NCI-H748 treated with DMSO at 0.1 percent for 48 hours (cell line): ENCODE measurements at places on chromosomes 1 and 21.

GRCh38 chr1:201459052-201459451, 9.9 kb downstream of the PHLDA3 start:
- DNase-seq, result no peak

GRCh38 chr21:28540514-28540913, 452.2 kb downstream of the LTN1 start:
- DNase-seq, result no peak

GRCh38 chr1:85339089-85339488, 62.7 kb upstream of the BCL10 start:
- no peak for DNase-seq

- no peak for DNase-seq
Observed at GRCh38 chr1:41340655-41341364, 20.4 kb upstream of the FOXO6 start.

GRCh38 chr1:186896211-186896610, 67.5 kb downstream of the PLA2G4A start:
- no peak for DNase-seq

DNA sequence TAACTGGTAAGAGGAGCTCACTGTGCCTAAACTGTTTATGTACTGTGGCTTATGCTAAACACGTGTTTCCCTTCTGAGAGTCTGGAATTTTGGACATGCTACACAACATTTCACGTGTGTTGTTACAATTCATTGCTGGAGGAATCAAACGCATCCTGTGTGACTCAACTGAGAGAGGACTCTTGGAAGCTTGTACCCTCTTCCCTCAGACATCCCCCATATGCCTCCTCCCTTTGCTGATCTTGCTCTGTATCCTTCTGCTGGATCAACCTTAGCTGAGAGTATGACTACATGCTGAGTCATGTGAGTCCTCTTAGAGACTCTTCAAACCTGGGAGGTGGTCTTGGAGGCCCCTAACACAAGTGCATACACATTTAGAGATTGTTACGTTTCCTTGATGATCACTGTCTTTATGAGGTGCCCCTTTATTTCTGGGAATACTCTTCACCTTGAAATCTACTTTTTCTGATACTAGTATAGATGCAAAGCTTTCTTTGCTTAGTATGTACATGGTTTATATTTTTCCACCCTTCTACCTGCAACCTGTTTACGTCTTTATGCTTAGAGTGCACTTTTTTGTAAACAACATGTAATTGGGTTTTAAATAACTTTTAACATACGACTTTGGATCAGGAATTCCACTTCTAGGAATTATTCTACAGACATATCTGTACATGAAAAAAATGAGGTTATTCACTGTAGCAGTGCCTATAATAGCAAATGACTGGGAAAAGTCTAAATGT, 8.7 kb downstream of the NPHP4 start:
- no peak for DNase-seq

DNA sequence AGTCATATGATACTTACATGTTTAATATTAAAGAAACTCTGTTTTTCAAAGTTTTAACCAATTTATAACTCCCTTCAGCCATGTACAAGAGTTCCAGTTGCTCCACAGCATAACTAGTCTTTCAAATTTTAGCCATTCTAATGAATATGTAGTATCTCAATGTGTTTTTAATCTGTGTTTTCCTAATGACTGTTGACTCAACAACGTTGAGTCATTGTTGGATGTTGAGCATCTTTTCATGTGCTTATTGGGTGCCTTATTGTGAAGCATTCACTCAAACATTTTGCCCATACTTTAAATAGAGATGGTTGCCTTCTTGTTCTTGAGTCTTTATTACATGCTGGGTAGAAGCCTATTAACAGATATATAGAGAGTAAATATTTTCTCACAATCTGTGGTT, 240.2 kb upstream of the LYPLAL1 start:
- no peak for DNase-seq

GRCh38 chr1:241598249-241598648, 41.9 kb downstream of the CHML start:
- no peak for DNase-seq

GRCh38 chr1:229870381-229870780, 196.7 kb upstream of the GALNT2 start:
- no peak for DNase-seq

GRCh38 chr1:38476111-38476849, 383.3 kb downstream of the RRAGC start:
- DNase-seq, result no peak

DNA sequence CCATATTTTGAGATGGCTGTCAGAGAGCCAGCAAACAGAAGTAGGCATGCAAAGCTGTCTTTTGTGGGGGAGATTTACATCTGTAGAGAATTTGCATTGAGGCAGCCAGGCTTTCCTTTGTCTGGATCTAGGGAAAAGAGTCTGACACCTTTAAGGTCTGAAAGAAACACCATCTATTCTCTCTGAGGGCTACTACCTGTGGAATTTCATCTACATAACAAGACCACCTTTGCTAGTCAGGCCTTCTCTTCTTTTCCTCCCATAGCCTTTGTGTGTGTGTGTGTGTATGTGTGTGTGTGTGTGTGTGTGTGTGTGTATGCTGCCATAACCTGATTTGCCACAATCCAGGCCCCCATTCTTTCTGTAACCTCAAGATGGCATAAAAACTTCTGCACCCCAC, 28.4 kb upstream of the DMRTB1 start:
- no peak for DNase-seq

DNA sequence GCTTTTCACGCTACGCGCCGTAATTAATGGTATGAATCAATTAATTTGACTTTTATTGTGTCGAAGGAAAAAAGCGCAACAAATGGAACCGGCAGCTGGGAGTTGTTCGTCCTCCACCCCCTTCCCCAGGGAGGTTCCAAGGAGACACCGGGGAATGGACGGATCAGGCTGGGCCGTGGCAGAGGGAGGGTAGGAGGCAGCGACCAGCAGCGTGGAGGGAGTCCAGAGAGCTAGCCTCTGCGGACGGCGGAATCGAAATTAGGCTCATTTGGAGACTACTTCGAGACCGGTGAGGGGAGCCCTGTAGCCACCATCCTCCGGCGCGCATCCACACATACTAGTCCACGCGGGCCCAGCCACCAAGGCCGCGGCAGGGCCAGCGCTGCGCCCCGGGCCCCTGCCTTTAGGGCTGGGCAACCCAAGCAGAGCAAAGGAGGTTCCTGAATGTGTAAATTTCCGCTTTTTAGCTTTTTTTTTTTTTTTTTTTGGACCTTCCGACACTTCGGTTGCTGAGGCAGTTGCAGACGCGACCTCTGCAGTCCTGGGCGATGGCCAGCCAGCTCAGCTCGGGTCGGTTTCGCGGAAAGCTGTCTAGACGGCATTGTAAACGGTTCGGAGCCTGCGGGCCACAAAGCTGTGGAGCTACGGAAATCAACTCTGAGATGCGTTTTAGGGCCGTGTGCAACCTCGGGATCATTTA, 2.2 kb upstream of the FOXD3 start:
- no peak for DNase-seq

- no peak for DNase-seq
Observed at GRCh38 chr1:172468296-172468695, 24.4 kb upstream of the PIGC start.

DNA sequence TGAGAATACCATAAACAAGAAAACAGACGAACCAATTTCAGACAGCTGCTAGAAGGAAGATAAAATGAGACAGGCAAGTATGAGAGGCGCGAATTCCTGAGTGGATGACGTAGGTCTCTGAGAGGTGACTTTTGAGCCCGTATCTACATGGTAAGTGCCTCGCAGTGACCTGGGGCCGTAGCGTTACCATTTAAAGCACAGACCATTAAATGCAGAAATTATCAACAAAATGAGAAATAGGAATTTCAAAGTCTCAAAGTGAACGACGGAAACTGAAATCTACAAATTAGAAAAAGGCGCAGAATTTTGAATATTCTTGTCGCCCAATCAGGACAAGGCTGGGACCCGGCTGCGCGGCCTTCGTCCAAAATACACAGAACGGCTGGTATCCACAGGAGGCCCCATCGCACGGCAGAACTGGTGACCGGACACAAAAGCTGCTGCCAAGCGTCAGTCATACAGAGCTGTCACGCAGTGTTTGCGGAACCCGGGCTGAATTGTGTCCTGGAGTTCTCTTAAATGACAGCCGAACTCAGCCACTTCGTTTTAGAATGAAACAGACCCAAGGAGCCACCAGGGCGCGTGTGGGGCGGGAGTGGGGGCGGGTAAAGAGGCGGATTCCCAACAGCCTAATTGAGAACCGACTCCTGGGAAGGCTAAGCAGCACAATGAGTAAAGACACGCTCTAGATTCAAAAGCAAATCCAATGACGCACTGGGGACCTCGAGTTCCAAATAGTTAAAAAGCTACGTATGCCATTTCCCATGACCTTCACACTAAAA, 13.8 kb upstream of the BOLA1 start:
- peak; percentile 71 for DNase-seq

GRCh38 chr1:11735854-11736745, at the start of gene AGTRAP:
Gene AGTRAP, plus strand, starts transcription at chr1:11736136. Its CDS starts 73 bp downstream, at chr1:11736209.
- DNase-seq, result peak; percentile 66

- DNase-seq, result no peak
Observed at GRCh38 chr1:27403065-27403726, 10.8 kb downstream of the GPR3 start.

DNA sequence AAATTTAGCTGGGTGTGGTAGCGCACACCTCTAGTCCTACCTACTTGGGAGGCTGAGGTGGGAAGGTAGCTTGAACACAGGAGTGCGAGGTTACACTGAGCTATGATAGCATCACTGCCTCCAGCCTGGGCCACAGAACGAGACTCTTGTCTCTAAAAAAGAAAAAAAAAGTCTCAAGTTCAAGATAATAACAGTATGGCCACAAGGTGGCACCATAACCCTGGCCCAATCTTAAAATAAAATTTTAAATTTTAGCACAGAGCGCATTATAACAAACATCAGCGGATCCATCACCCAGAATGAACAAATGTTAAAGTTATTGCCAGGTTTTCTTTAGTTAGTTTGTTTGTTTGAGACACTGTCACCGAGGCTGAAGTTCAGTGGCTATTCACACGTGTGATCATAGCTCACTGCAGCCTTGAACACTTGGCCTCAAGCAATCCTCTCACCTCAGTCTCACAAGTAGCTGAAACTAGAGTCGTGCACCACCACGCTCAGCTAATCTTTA, 2.9 kb upstream of the HTR6 start:
- DNase-seq, result peak; percentile 8

GRCh38 chr1:112702420-112703261, 4.3 kb downstream of the RHOC start:
- no peak for DNase-seq

DNA sequence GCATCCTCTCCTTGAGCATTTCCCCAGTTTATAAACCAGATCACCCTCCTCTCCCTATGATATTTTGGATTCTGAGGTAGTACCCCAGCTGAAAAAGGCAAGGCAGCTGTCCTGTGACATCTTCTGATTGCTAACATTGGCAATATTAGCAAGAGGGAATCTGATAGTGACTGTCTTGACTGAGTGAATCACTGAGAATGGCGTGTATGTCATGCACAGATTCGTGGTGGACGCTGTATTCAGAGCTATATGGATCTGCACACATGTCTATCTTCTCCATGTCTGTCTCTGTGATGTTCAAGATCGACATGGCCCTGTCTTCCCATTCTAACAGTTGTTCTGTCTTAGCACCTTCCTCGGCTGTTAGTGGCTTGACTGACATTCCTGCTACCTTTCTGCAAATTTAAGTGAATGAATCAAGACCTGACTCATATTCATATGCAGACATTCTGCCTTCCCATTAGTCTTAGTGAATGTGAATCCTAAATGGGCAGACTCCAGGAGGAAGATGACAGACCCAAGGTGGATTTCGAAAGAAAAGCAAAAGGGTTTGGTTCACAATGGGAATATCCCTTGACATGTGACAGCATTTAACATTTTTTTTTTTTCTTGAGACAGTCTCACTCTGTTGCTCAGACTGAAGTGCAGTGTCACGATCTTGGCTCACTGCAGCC, 97.7 kb downstream of the PGBD5 start:
- DNase-seq, result no peak

GRCh38 chr1:116268211-116268610, 104.8 kb upstream of the ATP1A1 start:
- DNase-seq, result peak; percentile 4

- no peak for DNase-seq
Observed at GRCh38 chr1:216884614-216885229, 161.5 kb upstream of the ESRRG start.

GRCh38 chr21:26842300-26842699, 2.9 kb downstream of the ADAMTS1 start:
- DNase-seq, result no peak

- DNase-seq, result no peak
Observed at GRCh38 chr1:227943381-227944089, 4.2 kb downstream of the WNT9A start.

DNA sequence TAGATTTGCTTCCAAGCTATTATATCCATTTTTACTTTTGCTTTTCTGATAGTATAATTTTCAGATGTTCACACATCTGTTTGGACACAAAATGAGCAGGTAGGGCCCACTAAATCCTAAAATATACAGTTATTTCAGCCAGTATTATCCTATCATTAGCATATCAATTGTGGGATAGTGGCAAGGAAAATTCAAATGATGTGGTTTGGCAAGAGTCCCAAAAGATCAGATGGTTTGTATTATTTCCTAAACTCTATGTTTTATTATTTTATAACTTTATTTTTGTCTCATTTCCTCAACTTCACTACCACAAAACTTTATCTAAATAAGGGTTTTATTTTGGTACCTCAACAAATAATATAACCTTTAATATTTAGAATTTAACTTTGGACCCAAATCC, 1659.6 kb downstream of the NCAM2 start:
- no peak for DNase-seq

GRCh38 chr1:98516306-98516705, 145.2 kb upstream of the SNX7 start:
- DNase-seq, result no peak

GRCh38 chr1:167955915-167956314, 19.0 kb upstream of the MPC2 start:
- DNase-seq, result no peak

DNA sequence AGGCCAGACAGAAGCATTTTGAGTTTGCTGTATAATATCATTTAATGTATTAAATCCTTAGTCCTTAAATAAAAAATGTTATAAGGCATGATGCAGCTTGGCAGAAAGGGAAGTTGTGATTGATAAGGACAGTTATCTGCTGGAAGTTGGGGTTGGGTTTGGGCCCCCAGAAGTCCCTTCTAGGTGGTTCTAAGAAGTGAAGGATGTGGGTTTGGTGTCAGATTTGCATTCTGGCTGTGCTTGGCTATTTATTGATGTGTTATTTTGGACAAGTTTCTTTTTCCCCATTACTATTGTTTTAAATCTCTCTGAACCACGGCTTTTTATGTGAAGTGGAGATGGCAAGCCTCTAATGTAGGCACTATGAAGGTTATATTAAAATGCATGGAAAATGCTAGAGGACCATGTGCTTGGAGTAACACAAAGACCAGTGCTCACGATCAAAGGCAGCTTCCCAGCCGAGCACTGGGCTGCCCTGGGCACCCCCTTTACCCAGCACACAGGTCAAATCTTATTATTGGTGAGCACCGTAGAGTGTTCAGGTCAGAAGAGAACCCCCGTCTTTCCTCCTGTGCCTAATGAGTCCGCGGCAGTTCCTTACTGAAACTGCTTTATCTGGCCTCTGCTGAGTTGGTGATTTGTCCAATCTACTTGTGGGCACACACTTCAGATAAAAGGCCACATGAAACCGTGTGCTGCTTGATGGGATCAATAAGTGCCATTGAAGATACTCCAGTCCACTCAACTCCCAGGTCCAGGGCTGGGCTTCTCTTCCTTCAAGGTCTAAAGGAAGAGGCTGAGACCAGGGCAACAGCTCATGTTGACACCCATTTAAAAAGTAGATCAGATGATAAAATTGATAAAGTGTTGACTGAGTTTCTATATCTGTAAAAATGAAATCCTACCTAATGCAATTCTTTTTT, 212.0 kb downstream of the PRDM2 start:
- no peak for DNase-seq
